ENCODE measurements at places on chromosomes 7 and 10. TPM values are rescaled to one million over a fixed set of nuclear protein-coding genes. Genes with fewer than 3 reads are reported as not detected.

PRR15 gene
- total RNA-seq: 21.2 TPM

PILRA gene
- total RNA-seq: 18.8 TPM

GPRIN2 gene
- 12.6 TPM for total RNA-seq

WIPF3 gene
- total RNA-seq: 4.5 TPM

SLC39A12 gene
- 0.16 TPM for total RNA-seq

Data from kidney (tissue), 22 donors.